Bladder microvascular endothelial cell (primary cell): ENCODE measurements at places on chromosomes 2 and 18. TPM values are rescaled to one million over a fixed set of nuclear protein-coding genes. Genes with fewer than 3 reads are reported as not detected.

UGT1A4 gene
- not detected in 2 replicates for total RNA-seq

ATP6V1C2 gene
- total RNA-seq = 0.19 and 0.32 TPM in 2 replicates

SH3RF3 gene
- total RNA-seq = 3.1 and 12.3 TPM in 2 replicates

SERPINB3 gene
- total RNA-seq = not detected in 2 replicates

COBLL1 gene
- total RNA-seq = 3.6 and 7.9 TPM in 2 replicates

NEUROD1 gene
- total RNA-seq = not detected in 2 replicates

MYOM1 gene
- 0.16 and 8.1 TPM in 2 replicates for total RNA-seq

CCDC142 gene
- 12.6 and 21.5 TPM in 2 replicates for total RNA-seq

RGPD3 gene
- total RNA-seq = under 0.01 and 0.19 TPM in 2 replicates

TUBA3E gene
- total RNA-seq = not detected in 2 replicates

LGALSL gene
- 2.9 and 4.3 TPM in 2 replicates for total RNA-seq

MATN3 gene
- total RNA-seq = 1.0 and 1.9 TPM in 2 replicates

INHA gene
- not detected in 2 replicates for total RNA-seq

FMNL2 gene
- 18.6 and 57.6 TPM in 2 replicates for total RNA-seq

SERPINB11 gene
- not detected in 2 replicates for total RNA-seq

RBM43 gene
- 2.5 and 2.6 TPM in 2 replicates for total RNA-seq

UGT1A3 gene
- total RNA-seq = not detected in 2 replicates

ZFP36L2 gene
- total RNA-seq = 8.3 and 15.9 TPM in 2 replicates

NBAS gene
- total RNA-seq = 55.0 and 114 TPM in 2 replicates

CFAP210 gene
- not detected in 2 replicates for total RNA-seq

UGT1A10 gene
- 0.06 TPM in 1 of 2 replicates, not detected in the other for total RNA-seq

KCNIP3 gene
- under 0.01 and 0.06 TPM in 2 replicates for total RNA-seq

SERPINB7 gene
- 0.16 TPM in 1 of 2 replicates, not detected in the other for total RNA-seq

ZNF514 gene
- total RNA-seq = 6.3 and 11.2 TPM in 2 replicates

ACMSD gene
- total RNA-seq = not detected in 2 replicates

SMAD4 gene
- total RNA-seq = 35.5 and 113 TPM in 2 replicates

FBXO41 gene
- total RNA-seq = 0.16 and 0.19 TPM in 2 replicates

PGAP1 gene
- 1.6 and 11.1 TPM in 2 replicates for total RNA-seq

EMILIN2 gene
- total RNA-seq = 4.0 and 5.8 TPM in 2 replicates

ANKRD62 gene
- not detected in 2 replicates for total RNA-seq

SEPTIN10 gene
- total RNA-seq = 99.7 and 122 TPM in 2 replicates

FLACC1 gene
- 0.49 and 1.3 TPM in 2 replicates for total RNA-seq

GAREM1 gene
- total RNA-seq = 0.16 and 0.63 TPM in 2 replicates

DHRS9 gene
- 0.13 TPM in 1 of 2 replicates, not detected in the other for total RNA-seq

MAP3K19 gene
- total RNA-seq = not detected in 2 replicates

CNDP1 gene
- total RNA-seq = not detected in 2 replicates

FABP1 gene
- not detected in 2 replicates for total RNA-seq

SALL3 gene
- total RNA-seq = not detected in 2 replicates

G6PC2 gene
- total RNA-seq = not detected in 2 replicates

RUFY4 gene
- not detected in 2 replicates for total RNA-seq

SNTG2 gene
- total RNA-seq = 0.44 TPM in 1 of 2 replicates, not detected in the other

OTX1 gene
- total RNA-seq = not detected in 2 replicates

CREG2 gene
- 0.06 and 0.65 TPM in 2 replicates for total RNA-seq

MARCHF4 gene
- 3.2 and 5.7 TPM in 2 replicates for total RNA-seq

DCDC2C gene
- 0.19 TPM in 1 of 2 replicates, not detected in the other for total RNA-seq

CYBRD1 gene
- 22.2 and 28.8 TPM in 2 replicates for total RNA-seq

ACOXL gene
- total RNA-seq = 0.06 TPM in 1 of 2 replicates, not detected in the other

CNTNAP5 gene
- total RNA-seq = under 0.01 TPM in 1 of 2 replicates, not detected in the other

ASPRV1 gene
- total RNA-seq = 0.16 and 0.25 TPM in 2 replicates

UGT1A5 gene
- total RNA-seq = not detected in 2 replicates

RNF138 gene
- total RNA-seq = 26.1 and 29.8 TPM in 2 replicates

AMER3 gene
- total RNA-seq = not detected in 2 replicates

IL18R1 gene
- 0.65 and 0.82 TPM in 2 replicates for total RNA-seq

ZSWIM2 gene
- 0.13 TPM in 1 of 2 replicates, not detected in the other for total RNA-seq

C2orf72 gene
- total RNA-seq = 0.13 and 0.16 TPM in 2 replicates

ITGAV gene
- total RNA-seq = 102 and 467 TPM in 2 replicates
